ENCODE measurements at places on chromosomes 11 and 22.
A peak's percentile ranks its signal among the peaks of the same experiment; 100 is the strongest.

DNA sequence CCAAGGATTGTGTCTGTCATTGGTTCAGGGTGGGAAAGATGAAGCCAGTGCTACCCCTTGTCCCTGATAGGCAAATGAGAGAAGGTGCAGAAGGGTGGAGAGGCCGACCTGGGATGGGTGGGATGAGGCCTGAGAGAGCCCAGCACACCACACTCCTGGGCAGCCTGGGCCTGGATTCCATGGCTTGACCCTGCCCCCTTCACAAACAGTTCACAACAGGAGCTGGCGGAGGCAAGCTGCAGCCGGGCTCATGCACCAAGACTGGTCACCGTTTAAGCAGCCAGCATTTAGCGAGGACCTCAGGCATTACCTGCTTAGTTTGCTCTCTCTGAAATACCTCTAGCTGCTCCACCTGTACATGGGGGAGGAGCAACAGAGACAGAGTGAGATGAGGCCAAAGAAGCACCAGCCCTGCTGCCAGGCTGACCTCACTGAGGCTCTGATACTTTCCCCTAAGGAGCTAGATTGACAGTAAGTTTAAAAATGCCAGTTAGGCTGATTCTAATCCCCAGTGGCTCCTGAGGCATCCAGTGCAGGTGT, 13.5 kb downstream of the IL18BP start:
- no peak for DNase-seq

DNA sequence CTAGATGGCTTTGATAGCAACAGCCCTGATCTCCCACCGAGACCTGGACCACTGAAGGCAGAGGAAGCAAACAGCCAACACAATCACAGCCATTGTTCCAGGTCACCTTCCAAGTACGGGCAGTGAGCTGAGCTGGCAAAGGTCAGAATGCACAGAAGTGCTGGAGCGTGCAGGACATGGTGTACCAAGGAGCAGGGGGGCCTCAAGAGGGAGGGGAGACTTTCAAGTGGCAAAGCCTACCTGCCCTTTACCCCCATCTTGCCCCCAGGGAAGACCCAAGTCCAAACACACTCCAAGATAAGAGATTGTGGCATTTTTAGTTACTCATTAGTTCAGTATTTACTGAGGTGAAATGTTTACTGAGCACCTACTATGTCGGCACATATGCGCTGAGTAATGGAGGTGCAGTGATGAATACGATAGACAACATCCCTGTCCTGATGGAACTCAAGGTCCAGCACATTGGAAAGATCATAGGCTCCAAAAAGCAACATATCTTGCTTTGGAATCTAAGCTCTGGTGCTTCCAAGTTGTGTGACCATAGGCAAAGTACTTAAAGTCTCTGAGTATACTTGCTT, 26.0 kb upstream of the TTC12 start:
- DNase-seq: no peak

DNA sequence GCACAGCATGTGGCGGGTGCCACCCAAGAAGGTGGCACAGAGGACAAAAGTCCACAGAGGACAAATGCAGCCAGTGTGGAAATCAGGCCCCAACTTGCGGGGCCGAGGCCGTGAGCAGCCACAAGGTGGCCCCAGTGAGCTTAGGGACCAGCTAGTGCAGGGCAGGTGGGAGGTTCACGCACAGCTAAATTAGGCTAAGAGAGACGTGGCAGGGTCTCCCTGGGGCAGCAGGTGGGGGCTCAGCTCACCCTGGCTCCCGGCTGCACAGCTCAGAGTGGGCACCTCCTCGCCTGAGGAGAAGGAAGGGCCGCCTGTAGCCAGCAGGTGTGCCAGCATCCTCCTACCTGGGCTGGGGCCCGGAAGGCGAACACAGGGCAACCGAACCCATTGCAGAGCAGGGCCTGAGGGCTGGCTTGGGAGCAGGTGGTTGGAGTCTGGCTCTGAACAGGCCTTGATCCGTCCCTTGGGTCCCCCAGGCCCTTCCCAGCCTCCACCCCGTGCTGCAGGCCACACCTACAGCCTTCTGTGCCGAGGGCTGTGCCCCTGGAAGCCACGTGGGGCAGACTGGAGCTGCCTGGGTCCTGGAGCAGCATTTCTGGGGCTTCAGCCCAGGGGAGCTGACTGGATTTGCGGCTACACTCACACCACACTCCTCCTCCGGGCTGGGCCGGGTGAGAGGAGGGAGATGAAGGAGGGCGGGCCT, 26.1 kb upstream of the CELSR1 start:
- peak; percentile 91 for DNase-seq

DNA sequence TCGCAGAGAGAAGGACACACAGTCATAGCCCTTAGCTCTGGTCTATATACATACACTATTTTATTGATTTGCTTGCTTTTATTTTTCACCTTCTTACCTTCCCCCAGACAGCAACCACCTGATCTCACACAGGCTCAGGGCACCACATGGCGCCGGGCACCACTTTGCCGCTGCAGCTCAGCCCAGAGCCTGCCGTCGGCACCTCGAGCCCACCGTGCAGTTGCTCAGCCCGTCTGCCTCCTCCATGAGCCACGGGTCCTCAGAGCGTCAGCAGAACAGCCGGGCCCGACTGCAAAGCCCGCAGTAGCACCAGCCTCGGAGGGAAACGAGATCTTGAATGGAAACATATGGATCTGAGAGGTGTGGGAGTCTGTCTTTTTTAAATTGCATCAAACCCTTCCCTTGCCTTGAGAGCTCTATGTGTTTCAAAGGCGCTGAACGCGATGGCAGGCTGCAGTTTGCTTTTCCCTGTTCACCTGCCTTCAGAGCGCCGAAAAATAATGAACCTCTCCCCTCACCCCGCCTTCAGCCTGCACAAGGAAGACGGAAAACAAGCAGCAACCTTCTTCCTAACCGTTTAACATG, 505.4 kb downstream of the MN1 start:
- DNase-seq: no peak

DNA sequence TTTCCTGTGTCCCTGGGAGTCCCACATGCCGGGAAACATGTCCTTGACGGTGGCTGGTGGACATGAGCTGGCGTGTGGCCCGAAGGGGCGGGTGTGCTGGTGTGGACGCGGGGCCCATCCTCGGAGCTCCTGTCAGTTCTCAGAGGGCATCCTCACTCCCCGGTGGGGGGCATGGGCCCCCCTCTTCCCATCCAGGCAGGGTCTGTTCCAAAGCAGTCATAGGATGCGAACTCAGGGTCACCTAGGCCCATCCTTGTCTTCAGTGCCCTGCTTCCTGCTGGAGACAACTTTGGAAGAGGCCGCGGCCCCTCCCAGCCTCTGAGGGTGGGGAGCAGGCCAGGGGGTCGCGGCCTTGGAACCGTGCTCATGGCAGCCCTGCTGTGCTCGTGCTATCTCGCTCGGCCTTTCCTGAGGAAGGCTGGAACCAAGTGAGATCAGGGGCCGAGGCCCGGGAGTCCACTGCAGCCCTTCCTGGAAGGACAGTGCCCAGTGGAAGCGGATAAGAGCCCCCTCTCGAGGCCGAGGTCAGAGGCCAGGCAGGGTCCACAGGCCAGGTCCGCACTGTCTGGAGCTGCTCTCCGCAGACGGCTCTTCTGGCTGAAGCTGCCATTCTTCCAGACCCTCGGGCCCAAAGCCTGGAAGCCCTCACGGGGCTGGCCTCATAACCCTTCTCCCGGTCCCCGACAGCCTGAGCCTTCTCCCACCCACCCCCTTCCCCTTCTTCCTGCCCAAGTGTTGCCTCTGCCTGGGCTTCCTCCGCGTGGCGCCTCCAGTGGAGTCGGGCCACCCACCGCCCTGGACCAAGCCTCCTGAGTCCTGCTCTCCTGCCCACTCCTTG, 8.7 kb downstream of the GRK2 start:
- DNase-seq: no peak

GRCh38 chr22:29729161-29729560, 9.4 kb downstream of the CABP7 start:
- no peak for DNase-seq

DNA sequence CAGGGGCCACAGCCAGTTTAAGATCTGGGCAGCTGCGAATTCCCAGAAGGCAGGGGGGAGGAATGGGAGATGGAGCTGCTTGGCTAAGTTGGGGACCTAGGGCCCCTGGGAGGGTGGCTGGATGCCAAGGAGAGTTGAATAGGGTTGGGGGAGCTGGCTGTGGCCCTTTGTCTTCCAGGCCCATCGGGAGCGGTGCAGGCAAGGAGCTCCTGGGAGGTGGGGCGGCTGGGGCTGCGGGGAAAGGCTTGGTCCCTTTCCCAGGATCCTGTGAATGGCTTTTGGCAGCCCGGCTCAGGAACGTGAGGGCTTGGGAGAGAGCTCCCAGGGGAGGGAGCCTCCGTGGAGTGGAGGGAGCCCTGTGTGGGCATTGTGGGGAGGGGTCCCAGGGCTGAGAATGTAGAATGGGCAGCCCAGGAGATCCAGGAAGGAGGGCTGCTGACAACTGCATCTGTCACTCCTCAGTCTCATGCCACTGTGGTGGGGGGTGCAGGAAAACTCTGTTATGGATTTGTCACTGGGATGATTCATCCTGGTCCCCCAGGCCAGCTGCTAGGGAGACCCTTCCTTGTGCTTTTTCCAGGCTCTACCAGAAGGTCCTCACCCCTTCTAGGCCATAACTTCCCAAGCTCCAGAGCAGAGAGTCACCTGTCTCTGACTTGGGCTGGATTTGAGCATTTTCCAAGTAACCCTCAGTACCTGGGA, 6.0 kb downstream of the FREY1 start:
- DNase-seq: no peak

DNA sequence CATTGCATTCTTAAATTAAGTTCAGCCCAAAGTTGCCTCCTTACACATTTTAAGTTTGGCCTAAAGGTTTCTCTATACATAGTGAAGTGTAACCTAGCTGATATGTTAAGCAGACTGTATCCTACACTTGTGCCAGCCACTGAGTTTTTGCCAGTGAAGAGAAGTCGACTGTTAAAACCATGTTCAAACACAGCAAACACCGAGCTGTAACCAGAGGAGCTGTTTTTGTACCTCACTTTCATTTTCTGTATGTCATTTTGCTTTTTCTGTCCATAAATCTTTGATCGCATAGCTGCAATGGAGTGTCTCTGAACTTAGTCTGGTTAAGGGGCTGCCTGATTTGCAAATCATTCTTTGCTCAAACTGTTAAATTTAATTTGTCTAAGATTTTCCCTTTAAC, 403.7 kb downstream of the LUZP2 start:
- DNase-seq: no peak

DNA sequence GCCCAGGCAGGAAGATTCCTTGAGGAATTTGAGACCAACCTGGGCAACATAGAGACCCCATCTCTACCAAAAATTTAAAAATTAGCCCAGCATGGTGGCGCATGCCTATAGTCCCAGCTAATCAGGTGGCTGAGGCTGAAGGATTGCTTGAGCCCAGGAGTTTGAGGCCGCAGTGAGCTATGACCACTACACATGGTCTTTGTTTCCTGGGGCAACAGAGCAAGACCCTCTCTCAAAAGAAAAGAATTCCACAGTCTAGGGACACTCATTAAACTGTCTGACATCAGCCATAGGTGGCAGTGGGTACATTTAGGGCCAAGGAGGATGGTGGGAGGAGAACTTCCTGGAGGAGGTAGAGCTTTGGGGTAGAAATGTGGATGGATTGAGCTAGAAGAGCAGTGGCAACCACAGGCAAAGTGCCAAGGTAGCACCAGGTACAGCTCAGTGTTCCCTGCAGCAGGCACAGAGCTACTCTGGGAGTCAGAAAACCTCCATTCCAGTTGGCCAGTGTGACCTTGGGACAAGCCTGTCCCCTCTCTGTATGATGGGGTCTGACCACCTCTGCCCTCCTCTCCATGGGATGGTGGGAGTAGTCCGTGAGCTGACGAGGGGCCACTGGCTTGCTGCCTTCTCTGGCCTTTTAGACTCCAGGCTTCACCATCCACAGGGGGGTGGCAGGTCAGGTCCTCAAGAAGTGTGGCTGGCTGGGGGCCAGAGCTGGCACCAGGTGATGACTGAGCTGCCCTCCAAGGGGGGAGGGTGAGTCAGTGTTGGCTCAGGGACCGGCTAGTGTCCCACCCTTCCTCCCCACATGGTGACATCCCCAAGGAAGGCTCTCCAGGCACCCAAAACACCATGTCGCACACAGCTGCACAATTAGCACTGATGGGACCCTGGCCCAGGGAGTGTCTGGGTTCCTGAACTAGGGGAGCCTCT, 3.7 kb upstream of the CLCF1 start:
- no peak for DNase-seq

DNA sequence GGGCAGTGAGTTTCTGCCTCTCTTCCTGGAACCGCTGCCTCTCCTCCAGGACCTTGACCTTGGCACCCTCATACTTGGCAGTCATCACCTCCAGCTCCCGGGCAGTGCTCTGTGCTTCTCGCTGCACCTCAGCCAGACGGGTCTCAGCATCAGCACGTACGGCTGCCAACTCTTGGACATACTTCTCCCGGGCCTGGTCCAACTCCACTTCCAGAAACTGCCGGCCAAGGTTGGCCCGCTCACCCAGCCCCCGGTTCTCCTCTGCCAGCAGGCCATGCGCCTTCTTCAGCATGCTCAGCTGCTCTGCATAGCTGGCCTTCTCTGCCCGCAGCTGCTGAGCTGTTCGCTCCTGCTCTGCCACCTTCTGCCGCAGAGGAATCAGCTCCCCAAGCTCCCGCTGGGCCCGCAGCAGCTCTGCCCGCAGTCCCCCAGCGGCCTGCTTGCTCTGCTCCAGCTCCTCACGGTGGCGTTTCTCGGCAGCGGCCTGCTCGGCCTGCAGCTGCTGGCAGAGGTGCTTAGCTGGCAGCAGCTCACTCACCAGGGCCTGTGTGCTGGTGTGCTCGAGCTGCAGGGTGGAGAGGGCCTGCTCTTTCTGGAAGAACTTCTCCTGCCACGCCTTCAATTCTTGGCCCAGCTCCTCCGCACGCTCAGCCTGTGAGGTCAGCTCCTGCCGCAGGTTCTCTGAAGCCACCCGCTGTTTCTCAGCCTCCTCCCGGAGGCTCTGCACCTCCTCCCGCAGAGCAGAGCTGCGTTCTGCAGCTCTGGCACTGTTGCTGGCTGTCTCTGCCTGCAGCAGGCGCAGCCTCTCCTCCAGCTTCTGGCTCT, 14.4 kb downstream of the IL18BP start:
- no peak for DNase-seq

- DNase-seq: no peak
Observed at GRCh38 chr11:85123752-85124231, 503.4 kb downstream of the DLG2 start.

GRCh38 chr11:12361682-12362081, 15.7 kb upstream of the PARVA start:
- no peak for DNase-seq

DNA sequence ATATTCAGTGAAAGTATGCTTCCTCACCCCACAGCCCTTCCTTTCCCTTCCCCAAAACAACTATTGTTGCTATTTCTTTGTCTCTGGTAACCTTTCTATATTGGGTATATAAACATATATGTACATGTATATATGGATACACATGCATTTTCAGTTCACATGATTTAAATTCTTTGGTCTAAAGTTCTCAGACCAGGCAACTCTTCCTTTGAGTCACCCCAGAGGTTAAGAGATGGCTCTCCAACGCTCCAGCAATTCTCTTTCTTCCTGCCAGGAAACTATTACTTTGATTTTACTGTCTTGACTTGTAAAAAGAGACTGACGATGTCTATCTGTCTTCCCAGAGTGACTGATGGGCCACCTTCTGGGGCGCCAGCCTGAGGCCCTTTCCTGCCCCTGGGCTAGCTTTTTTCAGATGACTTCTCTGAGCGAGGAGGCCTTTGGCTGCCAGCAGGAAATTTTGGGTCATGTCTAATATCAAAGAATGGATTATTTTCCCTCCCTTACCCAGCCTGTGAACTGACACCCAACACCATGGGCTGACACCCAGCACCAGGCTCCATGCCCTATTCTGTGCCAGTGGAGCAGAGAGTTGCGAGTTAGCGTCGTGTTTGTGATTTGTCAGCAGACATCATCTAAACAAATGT, 14.4 kb upstream of the ST3GAL4 start:
- no peak for DNase-seq

GRCh38 chr22:19982991-19983578, 33.5 kb downstream of the ARVCF start:
- no peak for DNase-seq
